ENCODE measurements at places on chromosomes 2 and 18.
A peak's percentile ranks its signal among the peaks of the same experiment; 100 is the strongest.

- no peak for DNase-seq
These were observed 70.5 kb upstream of the STON1 start for GRCh38 chr2:48459466-48459865.

DNA sequence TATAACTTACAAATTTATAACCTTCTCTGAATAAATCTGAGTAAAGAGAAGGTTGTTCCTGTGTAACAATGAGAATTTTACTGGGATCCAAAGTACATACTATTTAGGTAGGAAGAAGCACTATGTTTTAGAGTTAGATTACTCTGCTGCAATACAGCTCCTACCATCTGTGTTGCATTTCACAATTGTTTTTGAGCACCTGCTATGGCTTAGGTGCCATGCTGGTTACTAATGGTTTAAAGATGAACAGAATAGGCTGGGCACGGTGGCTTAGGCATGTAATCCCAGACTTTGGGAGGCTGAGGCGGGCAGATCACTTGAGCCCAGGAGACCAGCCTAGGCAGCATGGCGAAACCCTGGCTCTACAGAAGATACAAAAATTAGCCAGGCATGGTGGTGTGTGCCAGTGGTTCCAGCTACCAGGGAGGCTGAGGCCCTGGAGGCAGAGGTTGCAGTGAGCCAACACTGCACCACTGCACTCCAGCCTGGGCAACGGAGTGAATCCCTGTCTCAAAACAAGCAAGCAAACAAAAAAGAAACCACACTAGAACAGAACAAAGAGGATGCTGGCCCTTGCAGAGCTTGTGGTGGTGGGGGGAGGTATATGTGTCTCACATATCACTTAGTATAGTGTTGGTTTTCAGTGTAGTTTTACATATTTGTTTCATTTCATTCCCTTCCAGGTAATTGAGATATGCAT lies 56.7 kb downstream of the SPTBN1 start:
- DNase-seq = no peak

- peak; percentile 56 for DNase-seq
These were observed 25.1 kb upstream of the ARHGAP25 start for GRCh38 chr2:68709421-68709911.

- DNase-seq = no peak
These were observed 370.1 kb downstream of the FBXO15 start for GRCh38 chr18:73777356-73778031.

GRCh38 chr2:8018956-8019355 lies 662.9 kb upstream of the ID2 start:
- no peak for DNase-seq

Data from lung microvascular endothelial cell (primary cell).